ENCODE measurements at places on chromosomes 7 and 10. TPM values are rescaled to one million over a fixed set of nuclear protein-coding genes. Genes with fewer than 3 reads are reported as not detected.

ATOH7 gene
- 0.15 TPM for polyA plus RNA-seq

DNA sequence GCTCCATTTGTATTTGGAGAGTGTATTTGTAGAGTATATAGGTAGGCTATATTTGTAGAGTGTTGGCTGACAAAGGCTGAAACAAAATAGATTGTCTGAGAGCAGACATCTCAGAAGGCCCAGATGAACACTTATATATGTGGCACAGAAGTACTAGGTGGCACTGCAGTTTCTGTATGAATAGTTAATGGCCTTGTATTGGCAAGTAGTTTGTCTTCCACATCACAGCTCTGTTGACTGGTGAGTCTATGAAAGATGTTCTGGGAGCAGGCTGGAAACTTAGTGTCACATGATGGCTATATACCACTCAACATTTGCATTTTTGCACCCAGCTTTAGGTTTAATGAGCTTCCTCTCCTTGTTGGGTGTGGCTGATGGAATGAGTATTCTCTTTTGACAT, 51.9 kb downstream of the CCNY start:
- no peak for DNase-seq

- DNase-seq = peak; percentile 64
These were observed 6.7 kb downstream of the ATP6V1F start for GRCh38 chr7:128869138-128869943.

GRCh38 chr10:77907900-77908717, 18.4 kb downstream of the DLG5 start:
- DNase-seq = no peak

- no peak for DNase-seq
These were observed 297.8 kb downstream of the AUTS2 start for GRCh38 chr7:69896121-69896520.

DNA sequence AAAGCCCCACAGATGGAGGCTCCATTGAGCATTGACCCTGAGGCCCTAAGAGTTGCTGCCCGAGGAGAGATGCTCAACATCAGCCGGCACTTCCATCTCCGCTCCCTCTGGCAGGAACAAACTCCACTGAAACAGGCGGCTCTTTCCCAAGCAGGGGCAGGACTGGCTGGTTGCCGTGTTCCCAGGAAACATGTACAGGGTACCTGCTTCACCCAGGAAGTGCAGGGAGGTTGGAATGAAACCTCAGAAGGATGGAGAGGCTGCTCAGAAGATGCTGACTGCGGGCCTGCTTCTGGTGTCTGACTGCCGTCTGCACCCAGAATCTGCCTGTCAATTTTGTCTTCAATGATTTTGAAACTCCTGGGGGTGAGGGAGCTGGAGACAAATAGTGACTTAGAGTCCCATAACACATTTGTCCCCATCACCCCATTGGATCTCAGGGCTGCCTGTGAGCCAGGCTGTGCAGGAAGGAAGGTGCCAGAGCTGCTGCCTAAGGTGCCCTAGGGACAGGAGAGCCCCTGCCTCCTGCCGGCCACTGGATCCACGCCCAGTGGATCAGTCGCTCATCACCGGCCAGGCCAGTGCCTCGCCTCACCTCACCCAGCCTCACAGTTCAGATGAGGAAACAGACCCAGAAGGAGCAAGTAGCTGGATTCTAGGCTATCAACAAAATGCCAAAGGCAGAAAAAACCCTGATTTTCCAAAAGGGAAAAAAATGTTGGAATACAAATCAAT, 237.3 kb downstream of the PTPRN2 start:
- DNase-seq = no peak

All from muscle of back (tissue), 13 donors.